EL (cell line): ENCODE measurements at places on chromosomes 1 and 21.

DNA sequence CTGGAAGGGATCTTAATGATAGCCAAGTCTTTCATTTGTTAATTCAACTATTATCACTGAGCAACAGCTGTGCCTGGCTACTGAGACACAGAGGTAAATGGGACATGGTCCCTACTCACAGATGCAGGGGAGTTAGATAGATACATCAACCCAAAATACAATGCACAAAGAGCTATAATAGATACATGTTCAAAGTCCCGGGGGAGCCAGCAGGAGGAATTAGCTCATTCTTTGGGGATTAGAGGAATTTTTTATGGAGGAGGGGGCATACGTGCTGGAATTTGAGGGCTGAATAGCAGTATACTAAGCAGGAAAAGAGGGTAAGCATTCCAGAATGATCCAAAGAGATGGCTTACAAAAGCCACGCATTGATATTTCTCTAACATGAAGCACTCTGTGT lies 34.6 kb downstream of the C8B start:
- no peak for DNase-seq

DNA sequence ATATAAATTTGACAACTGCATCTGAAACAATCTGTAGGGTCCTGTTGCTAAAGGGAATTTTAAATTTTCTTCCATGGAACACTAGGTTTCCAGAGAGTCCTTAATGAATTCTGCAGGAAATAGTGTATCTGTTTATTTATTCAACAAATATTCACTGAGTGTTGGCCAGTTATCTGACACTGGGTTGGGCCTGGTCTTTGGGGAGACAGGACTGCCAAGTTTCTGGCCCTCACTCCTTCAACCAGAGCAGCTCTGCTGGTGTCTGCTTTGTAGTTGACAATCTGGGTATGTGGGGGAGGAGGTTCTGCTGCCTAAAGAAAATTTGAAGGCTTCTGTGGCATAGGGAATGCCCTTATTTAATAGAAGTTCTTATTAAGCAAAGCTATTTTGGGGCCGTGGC lies 26.1 kb upstream of the HUNK start:
- no peak for DNase-seq

- DNase-seq, result no peak
Observed at GRCh38 chr1:47645151-47645550, 207.3 kb downstream of the FOXD2 start.

DNA sequence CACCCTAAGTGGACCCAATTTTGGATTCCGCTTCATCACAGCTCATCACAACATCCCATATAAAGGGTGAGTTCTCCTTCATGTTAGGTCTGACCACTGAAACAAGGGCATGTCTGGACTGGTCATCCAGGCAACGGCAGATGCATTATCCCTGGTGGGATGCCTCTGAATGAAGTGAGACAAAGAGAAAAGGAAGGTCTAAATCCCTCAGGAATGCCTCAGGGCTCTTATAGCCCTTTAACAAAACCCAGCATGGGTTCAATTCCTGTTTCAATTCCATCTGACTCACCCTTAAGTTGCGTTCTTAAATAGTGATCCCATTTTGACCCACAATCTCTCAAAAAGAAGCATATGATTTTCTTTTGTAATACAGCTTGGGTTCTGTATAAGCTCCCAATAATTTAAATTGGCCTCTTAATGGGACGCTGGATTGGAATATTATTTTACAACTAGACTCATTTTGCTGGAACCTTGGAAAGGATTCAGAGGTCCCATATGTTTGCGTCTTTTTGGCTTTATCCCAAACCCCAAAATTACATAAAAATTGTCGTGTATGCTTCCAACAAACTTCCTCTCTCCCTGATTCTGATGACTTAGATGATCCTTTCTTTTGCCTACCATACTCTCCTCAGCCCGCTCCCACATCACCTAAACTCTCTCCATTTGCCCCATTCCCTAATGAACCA lies 287.4 kb upstream of the ZP4 start:
- peak; percentile 72 for DNase-seq

DNA sequence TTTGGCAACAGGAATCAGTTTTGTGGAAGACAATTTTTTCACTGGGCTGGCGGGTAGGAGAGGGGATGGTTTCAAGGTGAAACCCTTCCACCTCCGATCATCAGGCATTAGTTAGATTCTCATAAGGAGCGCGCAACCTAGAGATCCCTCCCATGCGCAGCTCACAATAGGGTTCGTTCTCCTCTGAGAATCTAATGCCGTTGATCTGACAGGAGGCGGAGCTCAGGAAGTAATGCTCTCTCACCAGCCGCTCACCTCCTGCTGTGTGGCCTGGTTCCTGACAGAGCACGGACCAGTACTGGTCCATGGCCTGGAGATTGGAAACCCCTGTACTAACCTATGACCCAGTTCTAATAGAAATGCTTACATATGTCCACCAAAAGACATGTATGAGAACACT lies 96.6 kb upstream of the KIAA1614 start:
- DNase-seq, result no peak

DNA sequence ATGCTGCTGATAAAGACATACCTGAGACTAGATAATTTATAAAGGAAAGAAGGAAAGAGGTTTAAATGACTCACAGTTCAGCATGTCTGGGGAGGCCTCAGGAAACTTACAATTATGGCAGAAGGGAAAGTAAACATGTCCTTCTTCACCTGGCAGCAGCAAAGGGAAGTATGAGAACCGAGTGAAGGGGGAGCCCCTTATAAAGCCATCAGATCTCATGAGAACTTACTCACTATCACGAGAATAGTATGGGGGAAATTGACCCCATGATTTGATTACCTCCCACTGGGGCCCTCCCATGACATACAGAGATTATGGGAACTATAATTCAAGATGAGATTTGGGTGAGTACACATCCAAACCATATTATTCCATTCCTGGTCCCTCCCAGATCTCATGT lies 154.4 kb downstream of the FASLG start:
- no peak for DNase-seq

GRCh38 chr1:223628233-223629125 lies 37.0 kb downstream of the CAPN8 start:
- DNase-seq, result peak; percentile 68

GRCh38 chr1:222084996-222085395 lies 343.1 kb upstream of the DUSP10 start:
- DNase-seq, result peak; percentile 73

DNA sequence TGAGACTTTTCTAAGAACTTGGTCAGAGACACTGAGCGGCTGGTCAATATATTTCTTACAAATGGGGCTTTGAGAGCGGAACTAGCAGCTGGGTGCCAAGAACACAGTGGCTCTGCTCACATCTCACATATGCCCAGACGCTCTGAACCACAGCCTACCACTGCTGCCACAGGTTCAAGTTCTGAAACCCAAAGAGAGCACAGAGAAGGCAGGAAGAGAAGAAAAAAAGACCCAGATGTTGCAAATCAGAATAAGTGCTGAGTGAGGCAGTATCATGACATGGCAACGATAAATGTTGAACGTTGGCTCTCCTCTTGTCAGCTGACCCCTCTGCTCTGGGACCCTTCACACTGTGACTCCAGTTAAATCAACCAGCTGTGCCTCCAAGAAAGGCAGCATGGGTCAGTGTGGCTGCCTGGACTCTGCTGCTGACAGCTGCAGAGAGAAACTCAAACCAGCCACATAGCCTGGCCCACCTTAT lies 26.4 kb downstream of the HIVEP3 start:
- no peak for DNase-seq

GRCh38 chr1:15684042-15684461 lies at the start of gene PLEKHM2:
TSS of gene PLEKHM2 (plus strand) at chr1:15684320. CDS start at chr1:15684559, 239 bp downstream.
- peak; percentile 46 for DNase-seq

- no peak for DNase-seq
Observed at GRCh38 chr1:18811733-18812452, 47.6 kb downstream of the TAS1R2 start.

DNA sequence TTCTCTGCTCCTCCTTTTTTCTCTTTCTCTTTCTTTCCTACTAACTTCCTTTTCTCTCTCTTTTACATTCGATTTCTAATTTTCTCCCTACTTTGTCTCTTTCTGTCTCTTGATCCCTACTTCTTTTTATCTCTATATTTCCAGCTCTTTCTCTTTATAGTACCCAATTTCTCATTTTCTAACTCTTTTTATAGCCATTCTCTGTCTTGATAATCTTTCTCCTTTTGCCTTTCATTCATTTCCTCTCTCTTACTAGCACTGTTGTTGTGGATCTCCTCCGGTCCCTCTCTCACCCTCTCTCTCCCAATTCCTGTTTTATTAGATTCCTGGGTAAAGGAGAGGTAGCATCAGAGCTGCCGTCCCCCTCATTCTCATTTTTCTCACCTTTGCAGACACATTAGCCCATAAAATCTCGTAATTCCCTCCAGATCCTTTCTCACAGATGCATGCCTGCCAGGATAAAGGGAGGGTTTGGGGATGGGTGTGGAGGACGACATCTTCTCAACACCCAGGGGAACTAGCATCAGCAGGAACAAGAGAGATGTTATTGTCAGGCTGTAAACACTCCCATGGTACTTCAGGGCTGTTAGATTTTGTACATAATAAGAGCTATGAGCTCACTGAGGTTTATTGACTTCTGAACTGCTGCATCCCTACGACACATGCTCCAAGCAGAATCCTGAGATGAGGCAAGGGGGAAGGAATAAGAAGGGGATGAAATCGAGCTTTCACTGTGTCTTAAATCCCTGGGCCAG lies 159.0 kb upstream of the GALNT2 start:
- DNase-seq, result no peak

DNA sequence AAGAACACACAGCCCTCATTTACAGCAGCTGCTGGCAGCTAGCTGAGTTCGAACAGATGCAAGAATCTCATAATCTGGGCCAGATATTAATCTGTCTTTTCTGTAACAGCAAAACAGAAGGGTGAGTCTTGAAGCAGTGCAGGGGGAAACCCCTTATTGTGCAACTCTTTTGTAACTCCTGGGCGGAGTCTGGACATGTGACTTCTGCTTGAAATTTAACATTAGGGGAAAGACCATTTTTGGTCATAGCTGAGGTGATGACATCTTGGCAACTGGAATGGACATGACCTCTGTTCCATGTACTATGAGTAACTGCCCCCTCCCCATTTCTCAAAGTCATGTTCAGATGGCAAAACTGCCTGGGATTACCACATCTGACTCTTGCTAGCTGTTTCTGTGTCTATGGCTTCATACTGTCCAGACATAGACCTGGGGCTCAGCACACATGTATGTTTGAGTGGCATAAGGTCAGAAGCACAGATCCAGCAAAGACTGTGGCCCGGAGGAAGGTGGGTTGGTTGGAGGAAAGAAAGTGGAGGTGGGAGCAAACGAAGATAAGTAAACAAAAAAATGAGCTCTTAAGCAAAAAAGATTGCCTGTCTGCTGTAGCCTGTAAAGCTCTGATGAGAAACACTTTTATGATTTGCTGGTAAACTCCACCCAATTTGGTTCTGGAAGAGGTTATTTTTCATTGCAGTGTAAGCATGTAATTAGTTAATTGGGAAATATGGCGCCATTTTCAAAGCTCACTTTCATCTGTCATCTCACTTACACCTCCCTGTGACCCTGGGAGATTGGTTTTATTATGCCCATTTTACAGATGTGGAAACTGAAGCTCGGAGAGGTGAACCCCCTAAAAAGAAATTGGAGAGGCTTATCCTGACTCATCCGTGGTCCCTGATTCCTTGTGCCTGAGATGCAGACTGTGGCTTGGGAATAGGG lies 26.1 kb downstream of the ETS2 start:
- peak; percentile 96 for DNase-seq

DNA sequence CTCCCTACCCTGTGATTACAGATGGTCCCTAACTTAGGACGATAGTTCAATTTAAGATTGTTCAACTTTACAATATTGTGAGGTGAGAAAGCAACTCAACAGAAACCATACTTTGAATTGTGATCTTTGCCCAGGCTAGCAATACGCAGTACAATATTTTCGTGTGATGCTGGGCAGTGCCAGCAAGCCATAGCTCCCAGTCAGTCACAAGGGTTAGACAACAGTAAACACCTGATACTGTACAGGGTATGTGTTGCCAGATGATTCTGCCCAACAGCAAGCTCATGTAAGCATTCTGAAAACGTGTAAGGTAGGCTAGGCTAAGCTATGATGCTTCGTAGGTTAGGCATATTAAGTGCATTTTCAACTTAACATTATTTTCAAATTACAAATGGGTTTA lies 11.9 kb downstream of the GPBP1L1 start:
- DNase-seq, result no peak

DNA sequence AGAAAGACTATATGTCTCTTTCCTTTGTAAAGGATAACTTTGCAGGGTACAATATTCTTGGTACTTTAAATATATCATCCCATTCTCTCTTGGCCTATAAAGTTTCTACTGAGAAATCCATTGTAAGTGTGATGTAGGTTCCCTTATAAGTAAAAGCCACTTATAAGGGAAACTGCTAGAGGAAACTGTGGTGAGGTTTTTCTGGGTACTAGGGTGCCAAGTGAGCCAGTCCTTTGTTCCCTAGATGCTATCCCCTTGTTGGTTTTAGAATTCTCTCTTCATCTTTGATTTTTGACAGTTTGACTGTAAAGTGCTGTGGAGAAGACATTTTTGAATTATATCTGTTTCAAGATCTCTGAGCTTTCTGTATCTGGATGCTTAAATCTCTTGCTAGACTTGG lies 108.9 kb upstream of the NEK7 start:
- DNase-seq, result no peak

DNA sequence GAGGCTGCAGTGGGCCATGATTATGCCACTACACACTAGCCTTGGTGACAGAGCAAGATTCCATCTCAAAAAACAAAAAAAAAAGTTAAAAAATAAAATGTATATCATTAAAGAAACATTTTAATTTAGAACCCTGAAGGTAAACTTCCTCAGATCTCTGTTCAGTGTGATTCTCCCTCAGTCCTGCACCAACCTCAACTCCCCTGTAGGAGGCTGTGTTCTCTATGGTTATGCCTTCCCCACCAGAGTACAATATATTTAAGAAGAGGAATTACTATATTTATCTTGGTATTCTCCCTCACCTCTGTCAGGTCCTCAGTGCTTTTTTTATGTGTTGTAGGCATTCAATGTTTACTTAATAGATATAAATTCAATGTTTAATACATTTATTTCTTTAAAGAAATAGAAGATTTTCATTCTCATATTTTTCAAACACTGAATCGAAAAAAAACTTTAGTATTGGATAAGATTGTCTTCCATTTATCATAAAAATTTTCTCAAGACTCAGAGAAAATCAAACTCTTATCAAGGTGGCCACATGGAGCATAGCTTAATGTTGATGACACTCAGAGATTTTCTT lies 4.8 kb upstream of the LRRC8B start:
- peak; percentile 22 for DNase-seq

GRCh38 chr1:63887809-63888208 lies 114.0 kb downstream of the ROR1 start:
- no peak for DNase-seq

GRCh38 chr1:241630899-241631298 lies 9.3 kb downstream of the CHML start:
- DNase-seq, result no peak

GRCh38 chr1:206430031-206430983 lies 40.0 kb upstream of the IKBKE start:
- peak; percentile 57 for DNase-seq

- peak; percentile 25 for DNase-seq
Observed at GRCh38 chr1:184191181-184191621, 139.7 kb downstream of the TSEN15 start.

GRCh38 chr1:59505596-59506028 lies 208.7 kb downstream of the FGGY start:
- DNase-seq, result no peak

GRCh38 chr21:39363607-39364555 lies 15.0 kb upstream of the HMGN1 start:
- no peak for DNase-seq
